ENCODE measurements at places on chromosomes 4 and X.

DNA sequence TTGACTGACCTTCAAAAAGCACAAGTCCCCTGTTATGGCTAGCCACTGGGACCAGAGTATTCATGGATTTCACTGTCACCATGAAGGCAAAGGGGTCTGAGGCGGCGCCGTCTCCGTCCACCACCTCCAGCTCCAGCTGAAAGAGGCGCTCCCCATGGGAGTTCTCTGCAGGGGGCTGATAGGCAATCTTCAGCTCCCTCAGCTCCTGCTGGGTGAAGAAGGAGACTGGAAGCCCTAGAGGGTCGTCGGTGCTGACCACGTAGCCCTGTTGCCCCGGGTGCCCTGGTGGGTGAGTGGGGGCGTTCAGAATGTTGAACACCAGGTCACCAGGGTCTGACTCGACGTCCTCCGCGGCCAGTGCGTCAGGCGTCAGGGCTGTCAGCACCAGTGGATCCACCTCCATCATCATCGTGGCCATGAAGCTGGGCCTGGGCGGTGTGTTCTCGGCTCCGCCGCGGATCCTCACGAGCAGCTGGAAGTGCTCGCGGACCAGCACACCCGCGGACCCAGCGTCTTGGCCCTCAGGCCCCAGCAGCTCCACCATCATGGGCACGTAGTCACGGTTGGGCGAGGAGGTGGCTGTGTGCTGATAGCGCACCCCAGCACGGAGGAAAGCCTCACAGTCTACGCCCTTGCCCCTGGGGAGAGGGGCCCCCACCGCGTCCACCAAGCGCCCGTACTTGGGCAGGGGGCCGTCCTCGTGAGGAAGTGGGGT, 987 bp downstream of the FREM3 start:
- no peak for DNase-seq

DNA sequence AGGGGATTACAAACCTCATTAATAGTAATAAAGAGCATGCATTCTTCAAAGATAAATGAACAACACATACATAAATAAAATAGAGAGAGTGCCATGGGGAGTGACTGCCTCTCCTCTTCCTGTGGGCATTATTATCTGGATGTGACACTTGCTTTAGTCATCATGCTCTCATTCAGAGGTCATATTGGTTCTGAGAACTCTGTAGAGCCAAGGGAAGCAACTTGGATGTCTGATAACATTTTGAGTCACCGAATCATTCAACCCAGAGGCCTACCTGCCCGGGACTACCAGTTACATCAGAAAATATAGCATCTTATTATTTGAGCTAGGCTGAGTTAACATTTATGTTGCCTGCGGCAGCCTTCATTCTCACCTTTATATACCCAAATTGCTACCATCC, 489.5 kb downstream of the STIM2 start:
- DNase-seq, result peak; percentile 50

GRCh38 chr4:91113130-91113706, 986.0 kb downstream of the CCSER1 start:
- peak; percentile 53 for DNase-seq

DNA sequence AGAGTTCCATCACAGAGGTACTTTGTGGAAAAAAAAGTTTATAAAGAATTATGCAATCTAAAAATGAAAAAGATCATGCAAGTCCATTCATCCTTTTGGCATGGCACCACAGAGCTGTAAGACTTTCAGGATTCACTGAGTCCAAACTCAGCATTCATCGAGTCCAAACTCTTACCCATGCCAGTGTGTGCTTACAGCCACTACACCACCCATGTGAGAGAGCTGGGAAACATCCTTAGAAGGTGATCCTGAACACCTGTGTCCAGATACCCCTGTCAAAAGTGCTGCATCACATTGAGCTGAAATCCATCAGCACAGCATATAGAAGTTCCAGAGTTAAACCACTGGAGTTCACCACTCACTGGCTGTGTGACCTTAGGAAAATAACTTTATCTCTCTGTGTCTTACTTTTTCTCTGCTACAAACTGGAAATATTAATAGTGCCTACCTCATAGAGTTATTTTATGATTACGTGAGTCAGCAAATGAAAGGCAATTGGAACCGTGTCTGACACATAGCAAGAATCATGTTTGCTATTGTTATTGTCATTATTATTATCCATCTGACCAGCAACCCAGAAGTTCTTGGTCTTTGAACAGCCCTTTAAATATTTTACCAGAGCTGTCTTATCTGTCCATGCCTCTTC, 115.0 kb upstream of the FTHL17 start:
- no peak for DNase-seq

DNA sequence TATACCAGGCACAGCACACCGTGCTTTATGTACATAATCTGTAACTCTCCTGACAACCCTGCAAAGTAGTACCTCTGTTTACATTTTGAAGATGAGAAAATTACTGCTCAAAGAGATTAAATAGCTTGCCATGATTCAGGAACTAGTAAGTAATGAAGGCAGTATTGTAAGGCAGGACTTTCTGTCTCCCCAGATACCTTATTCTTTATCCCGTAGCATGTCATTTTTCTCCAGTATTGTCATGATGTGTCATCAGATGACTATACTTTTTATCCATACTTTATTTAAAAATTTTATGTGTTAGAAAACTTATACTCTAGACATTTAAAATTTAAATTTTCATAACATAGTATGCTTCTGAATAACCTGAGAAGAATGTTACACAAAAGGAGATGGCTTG, 188.3 kb upstream of the NUDT6 start:
- DNase-seq, result no peak

DNA sequence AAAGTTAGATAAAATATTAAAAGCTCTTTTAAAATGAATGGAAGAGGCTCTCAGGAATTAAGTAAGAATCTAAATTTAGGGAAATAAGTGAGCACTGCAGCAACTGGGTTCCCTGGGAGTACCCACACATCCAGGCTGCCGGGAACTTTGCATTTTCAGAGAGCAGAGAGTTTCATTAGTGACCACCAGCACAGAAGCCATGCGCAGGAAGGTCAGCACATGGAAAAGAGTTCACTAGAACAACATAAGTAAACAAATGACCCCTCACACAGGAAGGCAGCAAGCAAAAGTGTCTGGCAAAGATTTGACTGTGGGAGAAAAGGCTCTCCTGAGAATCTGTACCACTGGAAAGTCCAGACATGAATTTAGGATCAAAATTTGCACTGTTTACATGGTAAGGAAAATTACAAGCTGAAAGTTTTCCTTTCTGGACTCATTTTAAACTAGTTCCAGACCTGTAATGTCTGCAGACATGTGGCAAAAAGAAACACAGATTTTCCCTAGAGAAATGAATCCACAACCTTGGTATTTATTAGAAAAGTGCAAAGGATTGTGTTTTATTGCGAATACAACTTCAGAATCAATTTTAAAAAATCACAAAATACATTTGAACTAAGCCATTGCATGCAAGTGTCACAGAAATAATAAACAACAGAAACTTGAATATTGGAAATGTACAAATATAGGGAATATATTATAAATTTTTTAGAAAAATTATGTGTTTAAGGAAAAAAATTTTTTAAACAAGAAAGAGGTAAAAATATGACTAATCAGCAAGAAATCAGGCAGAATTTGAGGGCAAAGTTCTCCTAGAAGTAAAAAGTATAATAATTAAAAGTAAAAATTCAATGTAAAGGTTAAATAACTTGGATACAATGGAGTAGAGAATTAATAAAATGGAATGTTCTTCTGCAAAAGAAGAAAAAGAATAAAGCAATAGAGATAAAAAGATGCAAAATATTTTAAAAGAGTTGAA, 18.4 kb upstream of the MYOZ2 start:
- no peak for DNase-seq

DNA sequence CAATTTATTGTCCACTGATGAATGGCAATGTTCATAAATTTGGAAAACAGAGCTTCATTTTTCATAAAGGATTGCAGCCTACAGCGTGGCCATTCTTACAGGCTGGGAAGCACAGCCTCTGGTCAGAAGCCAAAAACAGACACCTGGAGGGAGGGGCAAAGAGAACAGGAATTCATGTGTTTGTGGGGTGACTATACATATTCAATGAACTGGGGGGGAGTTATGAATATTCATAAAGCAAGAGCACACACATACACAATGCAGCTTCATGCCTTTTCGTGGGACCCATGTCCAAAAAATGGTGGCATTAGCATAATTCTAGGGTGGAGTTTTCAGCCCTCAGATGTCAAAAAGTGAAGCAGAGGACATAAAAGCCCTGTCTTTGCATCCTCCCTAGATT, 173.3 kb downstream of the VEGFC start:
- DNase-seq, result no peak
